Astrocyte (in vitro differentiated cells and primary cell): ENCODE measurements at places on chromosomes 2 and 18. TPM values are rescaled to one million over a fixed set of nuclear protein-coding genes. Genes with fewer than 3 reads are reported as not detected.
A peak's percentile ranks its signal among the peaks of the same experiment; 100 is the strongest.

Gene ACADL
- total RNA-seq = 1.9 and 2.3 TPM in 2 replicates

Gene TNP1
- total RNA-seq = not detected in 2 replicates

- H3K27me3 ChIP-seq = no peaks in the 10 kb centered on the region
- H3K4me1 ChIP-seq = peaks cover 27% of the 10 kb centered on the region
- H3K36me3 ChIP-seq = no peaks in the 10 kb centered on the region
- no peak overlapping the region for H3K4me3 ChIP-seq
- no peak overlapping the region for H3K27ac ChIP-seq
These were observed 127.3 kb downstream of the MSH2 start for GRCh38 chr2:47530105-47530760.

GRCh38 chr2:73244580-73244979 lies 10.5 kb downstream of the CCT7 start:
- no peak overlapping the region for H3K4me3 ChIP-seq
- H3K4me1 ChIP-seq = peaks cover 15% of the 10 kb centered on the region
- H3K27me3 ChIP-seq = no peaks in the 10 kb centered on the region
- DNase-seq = no peak
- H3K36me3 ChIP-seq = peaks cover 83% of the 10 kb centered on the region

- H3K27me3 ChIP-seq = no peaks in the 10 kb centered on the region
- H3K4me1 ChIP-seq = peaks cover 5% of the 10 kb centered on the region
- no peak overlapping the region for H3K4me3 ChIP-seq
- no peaks in the 10 kb centered on the region for H3K36me3 ChIP-seq
These were observed 218.2 kb downstream of the CDCA7 start for GRCh38 chr2:173572848-173573247.

Gene CLEC4F
- not detected in 2 replicates for total RNA-seq

DNA sequence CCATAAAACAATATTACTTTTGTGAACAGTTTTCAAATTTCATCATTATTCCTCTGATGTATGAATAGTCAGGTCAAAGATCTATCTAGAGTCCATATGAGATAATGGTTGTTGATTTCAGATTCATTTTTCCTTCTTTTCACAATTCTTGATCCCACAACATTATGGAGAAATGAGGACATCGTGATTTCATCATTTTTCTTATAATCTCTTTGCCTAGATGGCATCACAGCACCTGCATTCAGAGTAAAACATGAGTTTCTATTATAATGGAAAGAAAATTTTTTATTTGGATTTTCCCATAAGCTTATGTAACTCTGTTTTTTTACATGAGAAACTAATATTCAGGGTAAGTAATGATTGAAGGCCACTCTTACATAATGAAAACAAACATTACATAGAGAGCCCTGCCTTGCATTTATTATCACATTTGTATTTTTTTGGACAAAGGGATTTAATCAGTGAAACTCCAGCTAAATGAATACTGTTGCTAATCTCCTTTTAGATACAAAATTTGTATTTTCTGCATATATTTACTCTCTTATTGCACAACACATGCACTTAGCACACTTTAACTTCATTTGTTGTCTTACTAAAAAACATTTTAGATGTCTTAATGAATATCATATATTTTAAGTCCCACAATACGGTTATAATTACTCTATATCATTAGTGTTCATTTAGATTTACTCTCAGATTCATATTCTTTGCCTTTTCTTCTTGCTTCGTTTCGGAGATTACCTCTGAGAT lies 188.4 kb upstream of the KYNU start:
- H3K36me3 ChIP-seq = no peaks in the 10 kb centered on the region
- no peaks in the 10 kb centered on the region for H3K4me1 ChIP-seq
- no peak for DNase-seq

Gene DAPL1
- not detected in 2 replicates for total RNA-seq

GRCh38 chr2:188734691-188735090 lies 239.5 kb upstream of the COL3A1 start:
- H3K27me3 ChIP-seq = no peaks in the 10 kb centered on the region
- DNase-seq = peak; percentile 47

GRCh38 chr2:21453723-21454450 lies 330.1 kb downstream of the TDRD15 start:
- H3K27ac ChIP-seq = no peak overlapping the region
- no peak overlapping the region for H3K4me3 ChIP-seq
- H3K27me3 ChIP-seq = no peaks in the 10 kb centered on the region
- no peaks in the 10 kb centered on the region for H3K4me1 ChIP-seq

Gene DGUOK
- 84.8 and 86.3 TPM in 2 replicates for total RNA-seq

GRCh38 chr2:240803191-240803590 lies 16.8 kb downstream of the KIF1A start:
- no peak overlapping the region for H3K27ac ChIP-seq
- H3K27me3 ChIP-seq = peaks cover 26% of the 10 kb centered on the region
- no peaks in the 10 kb centered on the region for H3K4me1 ChIP-seq

DNA sequence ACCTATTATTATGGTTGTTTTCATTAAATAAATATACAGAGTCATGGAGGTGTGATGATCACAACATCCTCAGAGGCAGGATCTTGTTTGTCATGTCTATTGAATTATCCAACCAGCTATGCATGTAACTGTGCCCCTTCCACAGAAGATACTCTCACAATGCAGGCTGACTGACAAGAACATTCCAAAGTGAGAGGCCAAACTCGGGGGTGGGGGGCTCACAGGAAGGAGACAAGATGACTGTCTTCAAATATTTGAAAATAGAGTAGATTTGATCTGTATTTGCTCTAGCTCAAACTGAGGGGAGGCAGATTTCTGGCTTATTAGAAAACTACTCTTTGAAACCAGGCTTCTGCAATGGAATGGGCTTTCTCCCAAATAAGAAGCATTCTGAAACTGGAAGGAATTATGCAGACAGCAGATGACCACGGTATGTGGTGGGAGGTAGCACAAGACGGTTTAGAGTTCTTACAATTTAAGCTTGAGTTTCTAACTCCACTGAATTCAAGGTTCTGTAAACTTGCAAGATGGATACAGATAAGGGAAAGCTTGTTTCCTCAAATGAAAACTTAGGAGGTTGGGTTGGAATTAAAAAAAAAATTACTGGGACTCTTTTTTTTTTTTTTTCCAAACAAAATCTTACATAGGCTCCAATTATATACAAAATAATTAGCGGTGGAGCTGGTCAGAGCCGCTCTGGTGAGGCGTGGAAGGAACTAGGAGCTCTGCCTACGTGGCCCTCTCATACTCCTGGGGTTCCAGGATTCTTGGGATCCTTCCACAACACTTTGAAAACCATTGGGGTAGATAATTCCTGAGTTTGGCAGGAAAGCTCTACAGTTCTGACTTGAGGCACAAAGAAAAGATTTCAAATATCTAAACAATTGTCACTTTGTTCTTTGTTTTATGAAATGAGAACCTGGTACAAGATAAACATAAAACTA lies 79.3 kb downstream of the PLA2R1 start:
- no peak overlapping the region for H3K4me3 ChIP-seq
- H3K4me1 ChIP-seq = peaks cover 16% of the 10 kb centered on the region
- H3K27ac ChIP-seq = peak overlapping the region; percentile 16

GRCh38 chr2:40371525-40372282 lies 80.2 kb downstream of the SLC8A1 start:
- H3K36me3 ChIP-seq = no peaks in the 10 kb centered on the region
- DNase-seq = peak; percentile 80
- H3K4me3 ChIP-seq = no peak overlapping the region
- H3K4me1 ChIP-seq = peaks cover 39% of the 10 kb centered on the region
- H3K27ac ChIP-seq = peak overlapping the region; percentile 74

DNA sequence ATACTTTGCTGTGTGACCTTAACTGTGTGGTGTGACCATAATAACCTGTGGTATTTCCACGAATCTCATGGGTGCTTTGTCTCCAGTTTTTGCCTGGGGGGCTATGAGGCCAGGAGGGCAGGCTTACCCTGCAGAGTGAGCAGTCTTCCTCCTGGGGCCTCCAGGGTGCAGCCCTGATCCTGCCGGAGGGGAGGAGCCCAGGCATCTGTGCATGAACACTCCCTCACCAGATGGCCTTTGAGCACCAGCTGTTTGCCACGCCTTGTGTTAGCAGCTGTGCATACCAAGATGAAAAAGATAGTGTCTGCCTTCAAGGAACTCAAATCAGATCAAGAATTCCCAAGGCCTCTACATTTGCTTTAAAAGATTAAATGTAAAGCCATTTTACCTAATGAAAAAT lies 75.0 kb upstream of the RBM44 start:
- no peaks in the 10 kb centered on the region for H3K27me3 ChIP-seq
- H3K4me3 ChIP-seq = no peak overlapping the region
- H3K36me3 ChIP-seq = peaks cover 11% of the 10 kb centered on the region
- peak; percentile 50 for DNase-seq

GRCh38 chr18:3044931-3045698 lies 32.2 kb upstream of the LPIN2 start:
- H3K27ac ChIP-seq = no peak overlapping the region
- no peaks in the 10 kb centered on the region for H3K27me3 ChIP-seq
- H3K36me3 ChIP-seq = no peaks in the 10 kb centered on the region
- no peaks in the 10 kb centered on the region for H3K4me1 ChIP-seq
- DNase-seq = no peak
- H3K4me3 ChIP-seq = no peak overlapping the region

Gene HOXD3
- not detected in 2 replicates for total RNA-seq

- H3K4me3 ChIP-seq = no peak overlapping the region
- H3K36me3 ChIP-seq = no peaks in the 10 kb centered on the region
- DNase-seq = no peak
- H3K4me1 ChIP-seq = no peaks in the 10 kb centered on the region
- no peak overlapping the region for H3K27ac ChIP-seq
These were observed 43.2 kb upstream of the ZC3H15 start for GRCh38 chr2:186442885-186443284.

DNA sequence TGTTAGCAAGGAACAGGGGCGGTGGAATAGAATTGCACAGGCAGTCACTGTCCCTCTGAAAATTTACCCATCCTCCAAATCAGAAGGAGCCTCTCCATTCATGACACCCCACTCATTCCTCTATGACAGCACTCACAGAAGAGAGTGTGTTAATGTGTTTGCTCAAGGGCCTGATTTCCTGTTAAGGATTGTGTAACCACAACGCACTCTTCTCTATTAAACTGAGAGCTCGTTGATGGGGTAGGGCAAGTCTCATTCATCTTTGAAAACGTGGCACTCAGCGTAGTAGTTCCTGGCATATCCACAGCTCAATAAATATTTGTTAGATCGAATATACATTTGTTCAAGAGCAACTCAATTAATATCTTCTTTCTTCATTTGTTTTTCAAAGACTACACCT lies 106.4 kb downstream of the VAPA start:
- no peak overlapping the region for H3K4me3 ChIP-seq
- no peak for DNase-seq
- peaks cover 19% of the 10 kb centered on the region for H3K4me1 ChIP-seq
- H3K27me3 ChIP-seq = no peaks in the 10 kb centered on the region
- H3K36me3 ChIP-seq = no peaks in the 10 kb centered on the region
- no peak overlapping the region for H3K27ac ChIP-seq

GRCh38 chr2:37849911-37850310 lies 75.2 kb upstream of the RMDN2 start:
- no peak overlapping the region for H3K4me3 ChIP-seq
- H3K4me1 ChIP-seq = no peaks in the 10 kb centered on the region
- peaks cover 5% of the 10 kb centered on the region for H3K27me3 ChIP-seq
- H3K27ac ChIP-seq = no peak overlapping the region

GRCh38 chr18:5444847-5445246 lies 99.0 kb downstream of the EPB41L3 start:
- H3K27ac ChIP-seq = no peak overlapping the region
- no peaks in the 10 kb centered on the region for H3K27me3 ChIP-seq
- H3K4me1 ChIP-seq = peaks cover 2% of the 10 kb centered on the region
- no peaks in the 10 kb centered on the region for H3K36me3 ChIP-seq

GRCh38 chr18:48547531-48547981 lies 8.7 kb downstream of the CTIF start:
- H3K4me3 ChIP-seq = no peak overlapping the region
- DNase-seq = no peak
- H3K27me3 ChIP-seq = no peaks in the 10 kb centered on the region
- H3K27ac ChIP-seq = peak overlapping the region; percentile 39

DNA sequence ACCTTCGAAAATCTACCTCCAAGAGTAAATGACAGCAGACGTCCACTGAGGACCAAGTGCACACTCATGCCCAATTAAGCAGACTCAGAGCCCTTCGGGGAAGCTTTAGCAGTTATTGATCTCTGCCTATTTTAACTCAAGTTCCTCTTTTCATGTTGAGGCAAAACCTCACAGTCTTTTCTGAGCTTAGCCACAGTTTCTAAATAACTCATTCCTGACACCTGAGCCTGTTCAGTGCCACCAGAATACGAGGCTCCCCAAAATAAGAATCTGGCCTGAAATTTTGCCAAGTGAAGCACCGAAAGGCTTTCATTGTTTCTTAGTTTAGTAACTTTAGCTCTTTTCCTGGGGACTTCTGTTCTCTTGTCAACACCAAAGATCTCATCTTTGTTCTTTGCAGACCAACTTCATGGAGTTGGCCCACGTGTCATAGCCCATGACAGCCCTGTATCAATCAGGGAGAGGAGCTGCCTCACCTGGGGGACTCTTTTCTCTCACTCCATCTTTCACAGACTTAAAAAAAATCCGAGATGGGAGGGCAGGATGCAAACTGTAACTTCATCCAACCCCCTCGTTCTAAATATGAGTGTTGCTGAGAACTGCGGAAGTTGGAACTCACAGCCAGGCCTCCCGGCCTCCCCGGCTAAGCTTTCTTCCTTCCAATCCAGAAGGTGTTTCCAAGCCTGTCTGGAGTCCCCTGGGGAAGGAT lies 22.2 kb downstream of the INPP5D start:
- H3K4me1 ChIP-seq = peaks cover 4% of the 10 kb centered on the region
- H3K27ac ChIP-seq = no peak overlapping the region
- no peaks in the 10 kb centered on the region for H3K36me3 ChIP-seq
- no peak for DNase-seq

Gene EVA1A
- 19.0 and 28.6 TPM in 2 replicates for total RNA-seq

Gene AQP4
- total RNA-seq = 0.22 TPM in 1 of 2 replicates, not detected in the other

GRCh38 chr2:44077942-44078511 lies 82.2 kb upstream of the LRPPRC start:
- H3K4me1 ChIP-seq = no peaks in the 10 kb centered on the region
- no peak overlapping the region for H3K27ac ChIP-seq
- no peaks in the 10 kb centered on the region for H3K36me3 ChIP-seq
- no peaks in the 10 kb centered on the region for H3K27me3 ChIP-seq
- DNase-seq = no peak

- H3K27ac ChIP-seq = no peak overlapping the region
- no peak for DNase-seq
- no peaks in the 10 kb centered on the region for H3K4me1 ChIP-seq
- no peaks in the 10 kb centered on the region for H3K36me3 ChIP-seq
- no peak overlapping the region for H3K4me3 ChIP-seq
- no peaks in the 10 kb centered on the region for H3K27me3 ChIP-seq
These were observed 248.1 kb upstream of the SALL3 start for GRCh38 chr18:78731398-78732032.

DNA sequence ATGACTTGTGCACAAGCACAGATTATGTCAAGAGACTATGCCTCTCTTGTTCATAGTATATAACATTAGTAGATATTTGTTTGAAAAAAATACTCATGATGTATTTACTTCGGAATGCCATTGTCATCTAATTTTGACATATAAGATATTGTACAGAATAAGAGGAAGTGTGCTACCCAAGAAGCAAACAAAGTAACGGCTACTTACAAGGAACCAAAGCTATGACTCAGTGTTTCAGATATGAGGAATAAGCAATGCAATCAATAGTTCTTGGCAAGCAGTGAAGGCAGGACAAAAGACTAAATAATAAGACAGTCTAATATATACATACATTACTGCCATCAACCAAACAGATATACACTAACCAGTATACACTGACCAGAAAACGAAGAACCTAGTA lies 256.3 kb downstream of the CCDC178 start:
- DNase-seq = no peak
- H3K27me3 ChIP-seq = no peaks in the 10 kb centered on the region
- H3K4me1 ChIP-seq = no peaks in the 10 kb centered on the region
- no peaks in the 10 kb centered on the region for H3K36me3 ChIP-seq
- no peak overlapping the region for H3K4me3 ChIP-seq

GRCh38 chr18:2569338-2570207 lies 1.7 kb downstream of the METTL4 start:
- peak overlapping the region; percentile 99 for H3K4me3 ChIP-seq
- peaks cover 15% of the 10 kb centered on the region for H3K4me1 ChIP-seq
- DNase-seq = no peak
- H3K36me3 ChIP-seq = no peaks in the 10 kb centered on the region
